ENCODE measurements at places on chromosomes 13 and 19. TPM values are rescaled to one million over a fixed set of nuclear protein-coding genes. Genes with fewer than 3 reads are reported as not detected.

Gene SIGLEC8
- total RNA-seq = not detected

Gene DOCK9
- 18.0 TPM for total RNA-seq

Gene FXYD3
- not detected for total RNA-seq

Gene TSKS
- total RNA-seq = 0.06 TPM

Gene CGB5
- not detected for total RNA-seq

Gene ZNF625
- total RNA-seq = 14.0 TPM

Gene TNFSF11
- total RNA-seq = 0.12 TPM

Gene TMEM190
- total RNA-seq = not detected

Gene ABCC4
- 11.0 TPM for total RNA-seq

Gene MIA
- not detected for total RNA-seq

Gene COQ8B
- 34.6 TPM for total RNA-seq

Gene RYR1
- total RNA-seq = under 0.01 TPM

Gene KIR2DL1
- not detected for total RNA-seq

Gene RFPL4AL1
- not detected for total RNA-seq

Gene SMAD9
- total RNA-seq = 8.2 TPM

Gene PRSS57
- not detected for total RNA-seq

Gene CYP2F1
- total RNA-seq = not detected

Gene GRK1
- total RNA-seq = not detected

Gene PRR36
- not detected for total RNA-seq

Gene VSTM1
- not detected for total RNA-seq

Gene PGLYRP1
- not detected for total RNA-seq

Gene TEX26
- total RNA-seq = not detected
